ENCODE measurements at places on chromosomes 1 and 21. TPM values are rescaled to one million over a fixed set of nuclear protein-coding genes. Genes with fewer than 3 reads are reported as not detected.

- DNase-seq = no peak
These were observed 4.7 kb downstream of the LDLRAD2 start for GRCh38 chr1:21816602-21817302.

CAMK1G gene
- 6.3 TPM for polyA plus RNA-seq

DNA sequence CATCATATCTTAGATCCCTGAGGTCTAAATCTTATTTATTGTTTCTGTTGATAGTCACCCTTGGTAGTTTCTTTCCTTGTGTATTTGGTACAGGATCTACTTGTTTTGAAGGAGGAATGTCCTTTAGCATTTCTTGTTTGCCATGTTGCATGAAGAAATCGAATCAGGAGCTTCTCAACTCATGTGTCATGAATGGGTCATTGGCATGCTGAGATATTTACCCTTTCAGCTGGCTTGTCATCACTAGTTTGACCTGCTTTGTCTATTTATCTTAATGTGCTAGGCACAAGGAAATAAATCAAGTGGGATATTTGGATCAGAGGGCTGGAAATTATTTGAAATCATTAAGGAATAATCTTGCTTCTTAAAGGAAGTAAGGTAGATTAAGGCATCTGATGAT, 23.8 kb downstream of the THEM4 start:
- DNase-seq = no peak

- no peak for DNase-seq
These were observed 56.0 kb downstream of the OLFML3 start for GRCh38 chr1:114035304-114035700.

DNA sequence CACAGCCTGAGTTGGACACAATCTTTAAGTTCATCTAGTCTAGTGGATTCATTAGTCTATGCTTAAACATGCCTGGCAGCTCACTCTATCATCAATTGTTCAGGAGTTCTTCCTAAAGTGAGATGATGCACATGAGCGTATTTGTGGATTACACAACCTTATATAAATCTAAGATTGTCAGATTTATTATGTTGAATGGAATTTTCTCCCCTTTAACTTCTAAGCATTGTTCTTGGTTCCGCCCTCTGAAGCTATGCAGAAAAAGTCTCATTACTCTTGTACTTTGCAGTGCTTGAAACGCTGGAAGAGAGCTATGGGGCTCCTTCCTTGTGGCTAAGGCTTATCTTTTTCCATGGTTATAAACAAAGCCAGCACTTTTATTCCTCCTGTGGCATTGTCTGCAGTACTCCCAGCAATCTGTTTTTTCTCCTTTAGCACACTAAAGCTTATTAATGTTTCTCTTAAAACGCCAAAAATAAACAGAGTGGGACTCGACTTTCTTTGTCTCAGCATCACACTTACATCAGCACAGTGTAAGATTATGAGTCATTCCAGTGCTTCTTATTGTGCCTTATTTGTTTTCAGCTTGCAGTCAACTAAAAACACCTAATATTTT, 316.8 kb upstream of the CAMK1G start:
- no peak for DNase-seq

NKAIN1 gene
- 3.5 TPM for polyA plus RNA-seq

- DNase-seq = no peak
These were observed 13.2 kb upstream of the A3GALT2 start for GRCh38 chr1:33334081-33334552.

LAX1 gene
- polyA plus RNA-seq = 0.15 TPM

- DNase-seq = no peak
These were observed 12.4 kb upstream of the UMODL1 start for GRCh38 chr21:42058631-42059111.

GRCh38 chr1:206895325-206895724, 1.9 kb upstream of the IL24 start:
- DNase-seq = no peak

GRCh38 chr1:38671221-38671620, 188.4 kb downstream of the RRAGC start:
- DNase-seq = no peak

DNA sequence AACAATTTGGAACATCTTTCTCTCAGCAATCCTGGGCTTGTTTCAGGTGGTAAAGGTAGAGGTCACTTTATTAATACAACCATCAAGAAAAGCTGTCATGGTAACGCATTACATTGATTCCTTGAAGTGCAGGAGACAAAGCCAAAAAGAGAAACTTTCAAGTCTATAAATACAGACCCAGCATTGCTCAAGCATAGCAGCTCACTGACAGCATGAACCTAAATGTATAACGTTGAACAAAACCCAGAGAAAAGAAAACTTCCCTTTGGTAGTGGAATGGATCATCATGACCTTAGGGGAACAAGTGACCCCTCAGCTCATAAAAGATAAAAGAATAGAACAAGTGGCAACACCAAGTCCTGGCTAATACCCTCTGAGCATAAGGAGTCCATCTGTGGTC, 332.2 kb downstream of the NTNG1 start:
- no peak for DNase-seq

DNA sequence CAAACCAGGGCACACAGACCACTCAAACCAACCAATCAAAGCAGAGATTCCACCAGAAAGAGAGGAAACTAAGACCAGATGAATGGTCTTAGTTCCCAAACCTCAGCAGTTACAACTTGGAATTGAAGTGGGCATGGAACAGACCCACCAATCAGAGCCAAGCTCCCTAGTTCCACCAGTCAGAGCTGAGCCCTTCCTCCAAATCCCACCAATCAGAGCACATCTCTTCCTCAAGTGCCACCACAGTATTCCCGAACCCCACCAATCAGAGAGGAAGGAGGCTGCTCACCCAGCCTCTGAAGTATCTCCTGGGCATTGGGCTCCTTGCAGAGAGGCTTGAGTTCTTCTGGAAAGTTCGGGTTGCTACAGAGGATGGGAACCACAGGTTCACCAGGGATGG, 1.4 kb downstream of the GUCA2A start:
- DNase-seq = no peak

DNA sequence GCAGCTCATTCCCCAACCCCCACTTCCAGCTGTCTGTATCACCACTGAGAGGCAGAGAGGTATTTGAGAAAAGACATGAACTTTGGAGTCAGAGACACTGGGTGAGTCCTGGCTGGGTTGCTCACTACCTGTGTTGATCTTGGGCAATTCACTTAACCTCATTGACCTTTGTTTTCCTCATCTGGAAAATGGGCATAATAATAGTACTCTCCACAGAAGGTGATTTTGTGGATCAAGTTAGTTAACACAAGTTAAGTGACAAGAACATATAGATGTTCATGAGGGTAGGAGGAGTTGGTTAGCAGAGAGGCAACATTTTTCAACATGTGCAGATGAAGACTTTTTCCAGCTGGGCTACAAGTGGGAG, 17.1 kb upstream of the ETV3L start:
- DNase-seq = no peak
